ELR (cell line): ENCODE measurements at places on chromosomes 7 and 10.
A peak's percentile ranks its signal among the peaks of the same experiment; 100 is the strongest.

DNA sequence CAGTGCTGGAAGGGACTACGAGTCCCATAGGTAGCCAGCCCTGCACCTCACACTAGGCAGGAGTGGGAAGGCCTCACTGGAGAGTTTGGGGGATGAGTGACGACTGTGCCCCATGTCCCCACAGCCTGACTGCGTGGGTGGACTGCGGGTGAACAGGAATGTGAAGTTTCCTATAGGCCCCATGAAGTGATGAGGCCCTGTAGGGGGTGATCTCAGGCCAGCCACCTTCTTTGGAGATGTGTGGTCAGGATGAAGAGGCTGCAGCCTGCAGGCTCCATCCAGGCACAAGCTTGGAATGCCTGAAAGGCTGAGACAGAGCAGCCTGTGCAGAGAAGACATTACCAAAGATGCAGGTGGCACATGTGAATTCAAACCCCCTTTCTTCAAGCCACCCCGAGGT, 94.9 kb downstream of the CPXM2 start:
- no peak for DNase-seq

DNA sequence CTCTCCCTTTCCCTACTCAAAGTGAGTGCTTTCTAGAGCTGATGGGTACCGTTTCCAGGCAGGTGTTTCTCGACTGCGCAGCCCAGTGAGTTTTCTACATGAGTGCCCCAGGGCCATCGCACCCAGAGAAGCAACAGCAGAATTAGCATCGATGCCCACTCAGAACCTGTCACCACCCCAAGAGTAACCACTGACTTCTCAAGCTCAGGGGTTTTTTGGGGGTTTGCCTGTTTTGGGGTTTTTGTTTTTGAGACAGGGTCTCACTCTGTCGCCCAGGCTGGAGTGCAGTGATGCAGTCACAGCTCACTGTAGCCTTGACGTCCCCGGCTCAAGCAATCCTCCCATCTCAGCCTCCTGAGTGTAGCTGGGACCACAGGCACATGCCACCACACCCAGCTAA, 25.7 kb downstream of the SNX8 start:
- DNase-seq: no peak

DNA sequence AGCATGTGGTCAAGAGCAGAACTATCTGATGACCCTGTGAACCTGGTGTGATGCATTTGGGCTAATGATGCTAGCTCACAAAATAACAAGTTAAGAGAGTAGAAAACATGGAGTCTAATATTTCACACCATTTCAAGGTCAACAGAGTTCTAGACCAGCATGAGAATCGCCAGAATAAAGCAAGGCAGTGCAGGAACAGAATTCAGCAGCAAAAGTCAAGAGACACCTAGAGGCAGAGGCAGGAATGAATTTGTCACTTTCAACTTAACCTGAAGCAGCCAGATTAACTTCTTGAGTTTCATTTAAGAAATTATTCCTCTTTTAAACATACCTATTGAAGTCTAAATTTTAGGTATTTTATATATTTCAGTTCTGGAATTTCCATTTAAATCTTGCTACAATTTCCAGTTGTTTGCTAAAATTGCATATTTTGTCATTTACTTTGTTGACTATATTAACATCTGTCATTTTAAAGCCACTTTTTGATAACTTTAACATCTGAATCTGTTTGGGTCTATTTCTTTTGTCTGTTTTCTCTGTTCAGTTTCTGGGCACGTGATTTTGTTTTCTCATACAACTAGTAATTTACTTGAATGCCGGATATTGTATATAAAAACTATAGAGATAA, 44.2 kb upstream of the PRSS58 start:
- peak; percentile 25 for DNase-seq

GRCh38 chr10:32167450-32167849, 111.2 kb upstream of the KIF5B start:
- no peak for DNase-seq

DNA sequence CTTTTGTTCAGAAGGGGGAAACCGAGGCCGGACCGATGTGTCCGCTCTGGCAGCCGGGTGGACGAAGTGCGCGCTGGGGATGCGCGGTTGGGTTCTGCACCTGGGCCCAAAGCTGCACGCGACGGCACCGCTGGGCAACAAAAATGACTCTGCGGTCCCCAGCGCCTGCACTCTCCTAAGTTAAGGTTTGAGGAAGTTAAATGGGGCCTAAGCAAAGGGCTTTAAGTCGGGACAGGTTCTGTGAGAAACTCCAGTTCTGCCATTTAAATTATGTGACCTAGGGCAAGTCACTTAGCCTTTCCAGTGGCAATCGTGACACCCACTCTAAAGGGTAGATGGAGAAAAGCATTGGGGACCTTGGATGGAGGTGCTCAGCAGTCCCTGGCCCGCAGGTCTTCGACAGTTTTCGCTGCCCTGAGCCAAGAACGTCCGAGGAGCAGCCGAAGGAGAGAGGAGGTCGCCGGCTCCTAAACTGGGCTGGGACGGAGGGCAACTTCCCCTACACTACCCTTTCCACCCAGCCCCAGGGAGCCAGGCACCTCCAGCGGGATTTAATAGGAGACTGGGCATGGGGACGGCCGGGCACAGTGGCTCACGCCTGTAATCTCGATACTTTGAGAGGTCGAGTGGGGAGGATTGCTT, 534 bp upstream of the ACBD5 start:
- peak; percentile 30 for DNase-seq

- DNase-seq: no peak
These were observed 499.0 kb upstream of the KLF6 start for GRCh38 chr10:4283846-4284610.

DNA sequence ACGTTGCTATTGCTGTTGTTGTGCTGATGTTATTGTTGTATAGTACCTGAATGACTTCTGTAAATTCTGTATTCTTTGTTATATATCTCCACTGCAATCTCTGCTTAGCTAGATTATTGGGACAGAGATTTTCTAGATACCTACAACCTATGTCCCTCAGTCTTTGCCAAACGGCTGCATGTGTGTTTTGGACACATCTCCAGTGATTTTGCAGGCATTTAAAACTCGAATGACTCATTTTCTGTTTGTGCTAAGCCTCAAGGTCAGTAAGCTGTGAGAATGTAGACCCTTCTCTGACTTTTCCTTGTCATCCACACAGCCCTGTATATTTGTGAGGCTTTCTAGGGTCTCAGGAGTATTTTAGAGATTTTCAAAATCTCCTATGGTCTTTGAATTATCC, 410.7 kb downstream of the POM121L12 start:
- DNase-seq: no peak

DNA sequence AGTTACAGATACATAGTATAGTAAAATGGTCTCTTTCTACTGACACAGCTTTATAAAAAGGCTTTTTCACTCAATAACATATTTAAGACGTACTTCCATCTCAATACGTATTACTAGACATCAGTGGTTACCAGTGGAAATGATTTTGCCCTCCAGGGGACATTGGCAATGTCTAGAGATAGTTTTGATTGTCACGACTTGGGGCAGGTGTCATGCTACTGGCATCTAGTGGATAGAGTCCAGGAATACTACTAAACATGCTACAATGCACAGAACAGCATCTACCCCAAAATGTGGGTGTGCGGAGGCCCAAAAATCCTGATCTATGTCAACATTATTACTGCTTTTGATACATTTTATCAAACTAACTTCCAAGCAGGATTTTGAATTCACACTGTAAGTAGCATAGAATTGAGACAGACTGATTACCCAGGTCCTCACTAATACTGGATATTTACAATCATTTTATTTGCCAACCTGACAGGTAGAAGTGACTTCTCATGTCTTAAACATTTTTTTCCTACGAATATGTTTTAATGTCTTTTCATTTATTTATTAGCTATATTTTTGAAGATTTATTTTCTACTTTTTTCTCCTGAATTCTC, 53.8 kb downstream of the HGF start:
- peak; percentile 73 for DNase-seq

DNA sequence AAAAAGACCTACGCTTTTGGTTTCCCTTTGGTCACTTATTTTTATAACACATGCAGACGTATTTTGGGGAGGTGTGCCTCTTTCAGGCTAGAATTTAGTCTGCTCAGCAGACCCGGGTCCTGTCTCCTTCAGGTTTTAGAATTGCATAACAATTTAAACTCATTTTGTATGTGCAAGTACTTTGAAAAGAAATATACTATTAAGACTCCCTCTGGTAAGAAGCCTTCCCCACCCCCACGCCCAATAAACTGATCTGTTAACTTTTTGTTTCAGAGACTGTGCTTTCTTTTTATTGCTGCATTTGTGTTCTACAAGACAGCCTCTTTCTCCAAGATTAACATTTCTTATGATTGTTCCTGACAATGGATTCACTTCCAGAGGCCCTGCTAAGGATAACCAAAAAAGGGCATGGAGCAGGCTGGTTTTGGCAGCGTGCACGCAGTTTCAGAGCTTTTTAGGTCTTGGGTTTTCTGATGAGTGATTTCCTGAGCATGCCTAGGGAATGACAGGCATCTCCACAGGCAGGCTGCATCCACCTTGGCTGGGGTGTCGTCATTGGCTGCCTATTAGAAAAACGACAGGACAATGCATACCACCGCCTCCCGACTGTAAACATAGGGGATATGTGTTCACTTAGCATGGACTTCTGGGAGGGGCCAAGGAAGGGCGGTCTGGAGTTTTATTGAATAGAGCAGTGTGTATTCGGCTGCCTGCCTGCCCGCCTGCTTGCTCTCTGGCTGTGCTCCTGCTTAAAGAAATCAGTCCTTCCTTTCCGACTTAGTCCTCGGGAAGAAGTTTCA, at the start of gene CALD1:
CALD1 (plus strand) TSS at position 694 of the 800 bp plus-strand sequence. CDS start 88,100 bp downstream, outside the sequence.
- DNase-seq: peak; percentile 98

- DNase-seq: no peak
These were observed 6.3 kb downstream of the GHRHR start for GRCh38 chr7:30970074-30970473.

DNA sequence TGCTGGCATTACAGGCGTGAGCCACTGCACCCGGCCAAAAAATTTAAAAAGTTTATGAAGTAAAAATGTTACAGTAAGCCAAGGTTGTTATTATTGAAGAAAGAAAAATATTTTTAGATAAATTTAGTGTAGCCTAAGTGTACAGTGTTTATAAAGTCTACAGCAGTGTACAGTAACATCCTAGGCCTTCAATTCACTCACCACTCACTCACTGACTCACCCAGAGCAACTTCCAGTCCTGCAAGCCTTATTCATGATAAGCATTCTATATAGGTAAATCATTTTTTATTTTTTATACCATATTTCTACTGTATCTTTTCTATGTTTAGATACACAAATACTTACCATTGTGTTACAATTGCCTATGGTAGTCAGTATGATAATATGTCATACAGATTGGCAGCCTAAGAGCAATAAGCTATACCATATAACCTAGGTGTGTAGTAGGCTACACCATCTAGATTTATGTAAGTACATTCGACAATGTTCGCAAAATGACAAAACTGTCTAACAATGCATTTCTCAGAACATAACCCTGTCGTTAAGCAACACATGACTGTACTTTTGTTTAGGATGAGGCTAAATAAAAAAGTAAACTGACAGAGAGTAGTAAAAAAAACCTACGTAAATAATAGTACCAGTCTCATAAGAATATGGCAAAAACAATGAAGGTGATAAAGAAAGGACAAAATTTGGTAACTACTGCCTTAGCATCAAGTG, 77.8 kb upstream of the FAM133B start:
- DNase-seq: peak; percentile 78

GRCh38 chr10:44742248-44742647, 168.9 kb upstream of the TMEM72 start:
- no peak for DNase-seq

DNA sequence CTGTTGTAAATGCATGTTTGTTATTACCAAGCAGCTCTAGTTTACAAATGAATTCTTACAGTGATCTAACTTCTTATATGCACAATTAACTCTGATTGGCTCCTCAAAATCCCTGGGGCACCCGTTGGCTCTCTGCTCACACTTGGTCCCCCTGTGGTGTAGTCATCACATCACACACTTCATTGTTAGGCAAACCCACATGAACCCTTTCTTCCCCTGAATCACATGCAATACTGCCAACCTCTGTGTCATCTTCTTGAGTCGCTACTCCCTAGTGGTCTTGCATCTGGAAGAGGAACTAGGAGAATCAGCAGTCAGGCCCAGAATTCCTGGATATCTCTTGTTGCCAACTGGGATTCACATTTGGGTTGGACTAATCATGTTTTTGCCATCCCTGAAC, 73.1 kb downstream of the CD36 start:
- DNase-seq: peak; percentile 70

DNA sequence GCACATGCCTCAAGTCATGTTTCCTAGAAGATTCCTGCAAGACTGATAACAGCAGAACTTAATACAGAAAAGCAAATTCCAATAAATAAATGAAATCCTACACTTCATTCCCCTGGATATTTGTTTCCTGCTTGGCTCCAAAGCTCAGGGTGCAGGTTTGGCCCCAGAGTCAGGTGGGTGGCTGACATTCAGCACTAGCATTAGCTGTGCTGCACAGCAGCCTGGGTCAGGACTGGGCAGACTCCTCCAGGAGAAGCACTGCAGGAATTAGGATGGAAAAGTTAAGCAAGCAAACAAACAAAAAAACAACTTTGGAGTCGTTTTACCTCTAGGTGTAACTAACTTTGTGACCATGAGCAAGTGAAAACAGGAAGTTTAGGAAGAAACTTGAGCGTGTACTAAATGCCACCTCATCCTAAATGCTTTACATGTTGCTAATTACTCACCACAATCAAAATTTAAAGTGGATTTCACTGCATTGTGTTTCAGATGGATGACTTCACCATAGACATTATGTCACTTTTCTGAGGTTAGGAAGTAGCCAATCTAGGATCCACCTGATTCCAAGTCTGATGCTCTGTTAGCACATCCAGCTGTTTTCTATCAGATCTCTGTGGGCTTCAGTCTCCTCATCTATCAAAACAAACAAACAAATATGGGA, 239.4 kb downstream of the C7orf25 start:
- peak; percentile 41 for DNase-seq

DNA sequence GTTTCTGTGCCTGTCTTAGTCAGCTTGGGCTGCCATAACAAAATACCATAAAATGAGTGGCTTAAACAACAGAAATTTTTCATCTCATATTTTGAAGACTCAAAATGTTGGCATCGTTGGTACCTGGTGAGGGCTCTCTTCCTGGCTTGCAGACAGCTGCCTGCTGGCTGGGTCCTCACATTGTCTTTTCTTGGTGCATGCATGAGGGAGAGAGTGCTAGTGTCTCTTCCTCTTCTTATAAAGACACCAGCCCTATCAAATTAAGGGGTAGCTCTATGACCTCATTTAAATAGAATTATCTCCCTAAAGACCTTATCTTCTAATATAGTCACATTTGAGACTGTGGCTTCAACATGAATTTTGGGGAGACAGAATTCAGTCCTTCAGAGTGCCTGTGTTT, 39.9 kb downstream of the ST8SIA6 start:
- no peak for DNase-seq

GRCh38 chr10:6136215-6137201, 47.7 kb downstream of the RBM17 start:
- peak; percentile 94 for DNase-seq
